ENCODE measurements at places on chromosomes 7 and 10.

- DNase-seq = no peak
- peaks cover 70% of the 10 kb centered on the region for H3K27me3 ChIP-seq
- H3K4me1 ChIP-seq = peaks cover 13% of the 10 kb centered on the region
These were observed 18.9 kb downstream of the NKX2-3 start for GRCh38 chr10:99551616-99552015.

GRCh38 chr10:19577381-19577780 is 238.9 kb upstream of the PLXDC2 start:
- no peak overlapping the region for H3K27ac ChIP-seq
- no peak overlapping the region for H3K4me3 ChIP-seq
- no peaks in the 10 kb centered on the region for H3K4me1 ChIP-seq
- H3K36me3 ChIP-seq = no peaks in the 10 kb centered on the region

DNA sequence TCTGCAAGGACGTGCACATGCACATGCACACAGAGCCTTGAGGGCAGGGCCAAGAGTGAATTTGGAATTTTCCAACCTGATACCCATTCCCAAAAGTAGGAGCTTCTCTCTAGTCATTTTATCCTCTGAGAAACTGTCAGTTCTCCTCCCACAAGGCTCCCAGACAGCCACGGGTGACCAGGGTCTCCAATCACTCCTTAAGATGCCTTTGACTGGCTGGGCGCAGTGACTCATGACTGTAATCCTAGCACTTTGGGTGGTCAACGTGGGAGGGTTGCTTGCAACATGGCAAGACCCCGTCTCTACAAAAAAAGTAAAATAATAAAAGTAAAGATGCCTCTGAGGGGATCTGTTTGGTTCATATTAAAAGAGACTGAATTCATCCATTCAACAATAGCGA is 13.2 kb downstream of the SCD start:
- no peaks in the 10 kb centered on the region for H3K27me3 ChIP-seq
- H3K4me3 ChIP-seq = no peak overlapping the region
- no peak for DNase-seq
- peaks cover 90% of the 10 kb centered on the region for H3K36me3 ChIP-seq

GRCh38 chr7:79953130-79953529 is 181.5 kb upstream of the GNAI1 start:
- no peaks in the 10 kb centered on the region for H3K36me3 ChIP-seq
- H3K27ac ChIP-seq = no peak overlapping the region
- H3K4me1 ChIP-seq = no peaks in the 10 kb centered on the region
- no peak for DNase-seq

DNA sequence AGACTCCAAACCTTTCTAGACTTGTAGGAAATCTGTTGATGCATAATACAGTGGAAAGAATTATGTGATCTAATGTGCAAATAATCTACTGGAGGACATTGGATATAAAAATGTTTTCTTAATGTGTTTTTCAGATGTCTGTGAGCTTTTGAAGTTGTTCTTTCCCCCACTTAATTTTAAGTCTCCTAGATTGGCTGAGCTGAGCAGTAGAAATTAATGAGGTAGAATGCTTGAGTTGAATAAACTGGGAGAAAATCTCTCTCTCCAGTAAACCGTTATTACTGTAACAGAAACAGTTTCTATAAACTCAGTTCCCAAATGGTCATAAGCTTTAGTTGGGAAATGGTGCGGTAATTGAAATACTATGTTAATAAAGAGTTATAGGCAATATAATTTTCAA is 15.7 kb downstream of the CSGALNACT2 start:
- no peak overlapping the region for H3K27ac ChIP-seq
- H3K36me3 ChIP-seq = peaks cover 44% of the 10 kb centered on the region
- peaks cover 67% of the 10 kb centered on the region for H3K4me1 ChIP-seq
- H3K27me3 ChIP-seq = no peaks in the 10 kb centered on the region
- DNase-seq = no peak
- H3K4me3 ChIP-seq = no peak overlapping the region

- H3K27ac ChIP-seq = no peak overlapping the region
- no peaks in the 10 kb centered on the region for H3K27me3 ChIP-seq
- no peaks in the 10 kb centered on the region for H3K4me1 ChIP-seq
- peaks cover 43% of the 10 kb centered on the region for H3K36me3 ChIP-seq
- H3K4me3 ChIP-seq = no peak overlapping the region
- peak; percentile 35 for DNase-seq
These were observed 112.1 kb downstream of the VPS41 start for GRCh38 chr7:38796626-38797501.

DNA sequence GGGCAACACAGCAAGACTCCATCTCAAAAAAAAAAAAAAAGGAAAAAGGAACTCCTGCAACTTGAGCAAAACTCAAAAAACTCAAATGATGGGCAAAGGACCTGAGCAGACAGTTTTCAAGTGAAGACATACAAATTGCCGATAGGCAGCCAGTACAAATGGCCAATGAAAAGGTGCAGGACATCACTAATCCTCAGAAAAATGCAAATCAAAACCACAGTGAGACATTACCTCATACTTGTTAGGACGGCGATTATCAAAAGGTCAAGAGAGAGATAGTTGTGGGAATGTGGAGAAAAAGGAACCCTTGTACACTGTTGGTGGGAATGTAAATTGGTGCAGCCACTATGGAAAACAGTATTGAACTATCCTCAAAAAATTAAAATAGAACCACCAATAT is 16.8 kb downstream of the SVOPL start:
- H3K36me3 ChIP-seq = no peaks in the 10 kb centered on the region
- H3K4me3 ChIP-seq = no peak overlapping the region
- H3K4me1 ChIP-seq = no peaks in the 10 kb centered on the region
- no peak overlapping the region for H3K27ac ChIP-seq
- peaks cover 5% of the 10 kb centered on the region for H3K27me3 ChIP-seq

DNA sequence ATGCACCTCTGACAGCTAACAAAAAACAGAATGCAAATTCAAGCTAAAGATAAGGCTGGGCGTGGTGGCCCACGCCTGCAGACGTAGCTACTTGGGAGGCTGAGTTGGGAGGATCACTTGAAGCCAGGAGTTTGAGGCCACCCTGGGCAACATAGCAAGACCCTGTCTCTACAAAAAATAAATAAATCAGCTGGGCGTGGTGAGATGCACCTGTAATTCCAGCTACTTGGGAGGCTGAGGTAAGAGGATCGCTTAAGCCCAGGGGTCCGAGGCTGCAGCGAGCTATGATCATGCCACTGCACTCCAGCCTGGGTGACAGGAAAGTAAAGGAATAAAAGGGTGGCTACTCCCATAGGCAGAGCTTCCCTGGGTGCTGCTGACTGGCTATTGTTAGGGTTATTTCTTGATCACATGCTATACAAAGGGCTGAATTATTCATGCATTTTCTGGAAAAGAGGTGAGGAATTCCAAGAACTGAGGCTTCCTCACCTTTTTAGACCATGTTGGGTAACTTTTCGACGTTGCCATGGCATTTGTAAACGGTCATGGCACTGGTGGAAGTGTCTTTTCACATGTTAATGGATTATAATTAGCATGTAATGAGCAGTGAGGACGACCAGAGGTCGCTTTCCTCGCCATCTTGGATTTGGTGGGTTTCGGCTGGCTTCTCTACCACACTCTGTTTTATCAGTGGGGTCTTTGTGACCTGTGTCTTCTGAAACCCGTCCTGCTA is 6.9 kb upstream of the PSMG3 start:
- H3K4me3 ChIP-seq = no peak overlapping the region
- H3K27ac ChIP-seq = no peak overlapping the region
- no peaks in the 10 kb centered on the region for H3K27me3 ChIP-seq
- H3K4me1 ChIP-seq = peaks cover 16% of the 10 kb centered on the region
- DNase-seq = no peak

- H3K4me3 ChIP-seq = no peak overlapping the region
- H3K27me3 ChIP-seq = no peaks in the 10 kb centered on the region
- no peak overlapping the region for H3K27ac ChIP-seq
- H3K36me3 ChIP-seq = no peaks in the 10 kb centered on the region
- no peaks in the 10 kb centered on the region for H3K4me1 ChIP-seq
These were observed 253.2 kb downstream of the BMPER start for GRCh38 chr7:34158368-34159153.

- H3K27me3 ChIP-seq = peaks cover 53% of the 10 kb centered on the region
- DNase-seq = no peak
- H3K4me1 ChIP-seq = no peaks in the 10 kb centered on the region
- no peaks in the 10 kb centered on the region for H3K36me3 ChIP-seq
- H3K27ac ChIP-seq = no peak overlapping the region
These were observed 82.3 kb upstream of the GPR26 start for GRCh38 chr10:123583639-123584418.

- no peak overlapping the region for H3K27ac ChIP-seq
- peaks cover 36% of the 10 kb centered on the region for H3K4me1 ChIP-seq
- H3K36me3 ChIP-seq = peaks cover 22% of the 10 kb centered on the region
- DNase-seq = no peak
- H3K27me3 ChIP-seq = no peaks in the 10 kb centered on the region
These were observed 2.2 kb downstream of the FGFBP3 start for GRCh38 chr10:91907033-91907594.

GRCh38 chr7:115827305-115828045 is 203.1 kb downstream of the TFEC start:
- no peaks in the 10 kb centered on the region for H3K36me3 ChIP-seq
- no peak overlapping the region for H3K27ac ChIP-seq
- no peak overlapping the region for H3K4me3 ChIP-seq

DNA sequence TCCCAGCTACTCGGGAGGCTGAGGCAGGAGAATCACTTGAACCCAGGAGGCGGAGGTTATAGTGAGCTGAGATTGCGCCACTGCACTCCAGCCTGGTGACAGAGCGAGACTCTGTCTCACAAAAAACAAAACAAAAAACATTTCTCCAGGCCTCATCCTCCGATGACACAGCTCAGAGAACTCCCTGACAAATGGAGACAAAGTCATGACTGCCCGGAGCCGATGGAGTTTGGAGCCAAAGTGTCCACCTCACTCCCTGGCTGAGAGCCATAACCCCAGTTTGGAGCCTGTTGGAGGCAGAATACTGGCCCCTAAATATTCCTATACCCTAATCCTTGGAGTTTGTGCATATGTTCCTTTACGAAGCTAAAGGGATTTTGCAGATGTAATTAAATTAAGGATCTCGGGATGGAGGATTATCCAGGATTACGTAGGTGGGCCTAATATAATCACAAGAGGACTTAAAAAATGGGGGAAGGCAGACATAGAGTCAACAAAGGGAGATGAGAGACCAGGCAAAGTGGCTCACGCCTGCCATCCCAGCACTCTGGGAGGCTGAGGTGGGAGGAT is 22.7 kb downstream of the SSC4D start:
- no peaks in the 10 kb centered on the region for H3K27me3 ChIP-seq
- no peak for DNase-seq
- peaks cover 3% of the 10 kb centered on the region for H3K4me1 ChIP-seq
- no peak overlapping the region for H3K27ac ChIP-seq

DNA sequence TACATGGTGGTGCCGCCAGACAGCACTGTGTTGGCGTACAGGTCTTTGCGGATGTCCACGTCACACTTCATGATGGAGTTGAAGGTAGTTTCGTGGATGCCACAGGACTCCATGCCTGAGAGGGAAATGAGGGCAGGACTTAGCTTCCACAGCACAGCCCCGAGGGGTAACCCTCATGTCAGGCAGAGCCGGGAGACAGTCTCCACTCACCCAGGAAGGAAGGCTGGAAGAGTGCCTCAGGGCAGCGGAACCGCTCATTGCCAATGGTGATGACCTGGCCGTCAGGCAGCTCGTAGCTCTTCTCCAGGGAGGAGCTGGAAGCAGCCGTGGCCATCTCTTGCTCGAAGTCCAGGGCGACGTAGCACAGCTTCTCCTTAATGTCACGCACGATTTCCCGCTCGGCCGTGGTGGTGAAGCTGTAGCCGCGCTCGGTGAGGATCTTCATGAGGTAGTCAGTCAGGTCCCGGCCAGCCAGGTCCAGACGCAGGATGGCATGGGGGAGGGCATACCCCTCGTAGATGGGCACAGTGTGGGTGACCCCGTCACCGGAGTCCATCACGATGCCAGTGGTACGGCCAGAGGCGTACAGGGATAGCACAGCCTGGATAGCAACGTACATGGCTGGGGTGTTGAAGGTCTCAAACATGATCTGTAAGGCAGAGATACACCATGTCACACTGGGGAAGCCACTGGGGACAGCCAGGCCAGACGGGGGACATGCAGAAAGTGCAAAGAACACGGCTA is 104.6 kb upstream of the TNRC18 start:
- peak overlapping the region; percentile 98 for H3K4me3 ChIP-seq
- peaks cover 70% of the 10 kb centered on the region for H3K36me3 ChIP-seq
- H3K4me1 ChIP-seq = peaks cover 43% of the 10 kb centered on the region
- peak; percentile 63 for DNase-seq
- H3K27ac ChIP-seq = peak overlapping the region; percentile 97

DNA sequence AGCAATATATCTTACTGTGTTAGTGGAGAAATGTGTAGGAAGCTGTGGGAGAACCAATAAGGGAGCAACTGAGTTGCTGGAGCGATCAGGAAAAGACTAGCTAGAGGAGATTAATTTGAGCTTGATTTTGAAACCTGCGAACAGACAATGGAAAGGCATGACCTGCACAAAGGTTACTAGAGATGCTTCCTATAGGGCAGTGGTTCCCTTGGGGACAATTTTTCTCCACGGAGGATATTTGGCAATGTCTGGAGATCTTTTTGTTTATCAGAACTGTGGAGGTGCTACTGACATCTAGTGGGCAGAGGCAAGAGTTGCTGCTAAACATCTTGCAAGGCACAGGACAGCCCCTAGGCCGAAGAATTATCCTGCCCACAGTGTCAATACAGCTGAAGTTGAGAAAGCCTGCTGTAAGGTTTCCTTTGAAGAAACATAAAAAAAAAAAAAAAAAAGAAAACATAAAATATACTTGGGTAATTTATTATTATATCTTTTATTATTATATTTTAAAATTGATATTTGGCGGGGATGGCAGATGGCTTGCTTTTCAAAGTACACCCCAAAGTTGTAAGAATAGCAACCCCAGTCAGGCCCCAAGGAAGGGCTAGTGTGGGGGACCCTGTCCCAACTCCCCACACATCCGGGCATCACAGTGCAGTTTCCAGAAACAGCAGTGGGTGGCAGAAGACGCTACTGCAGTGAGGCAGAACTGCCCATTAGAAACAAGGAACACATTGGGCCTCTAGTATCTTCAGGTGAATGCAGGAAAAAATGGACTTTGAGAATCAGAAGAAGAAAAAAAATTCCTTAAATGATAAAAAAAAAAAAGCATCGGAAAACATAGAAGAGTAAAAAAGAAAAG is 481.6 kb downstream of the SH2D4B start:
- peaks cover 4% of the 10 kb centered on the region for H3K4me1 ChIP-seq
- H3K4me3 ChIP-seq = no peak overlapping the region

DNA sequence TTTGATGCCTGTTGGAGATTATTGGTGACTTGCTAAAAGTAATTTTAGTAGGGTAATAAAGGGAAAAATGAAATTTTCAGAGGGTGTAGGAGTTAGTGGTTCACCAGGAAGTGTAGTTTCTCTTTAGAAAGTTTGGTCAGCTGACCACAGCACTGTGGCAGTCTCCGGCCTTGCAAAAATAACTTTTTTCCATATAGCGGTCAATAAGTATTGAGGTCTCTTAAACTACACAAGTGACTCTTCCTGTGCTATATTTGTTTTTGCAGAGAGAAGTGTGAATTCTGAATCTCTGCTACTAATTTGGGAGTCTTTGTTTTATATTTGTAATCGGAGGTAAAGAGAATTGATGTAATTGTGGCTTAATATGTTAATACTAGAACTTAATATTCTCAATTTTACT is 24.3 kb downstream of the PTPN12 start:
- DNase-seq = no peak
- H3K36me3 ChIP-seq = no peaks in the 10 kb centered on the region
- H3K27me3 ChIP-seq = no peaks in the 10 kb centered on the region
- no peak overlapping the region for H3K27ac ChIP-seq

GRCh38 chr10:31574577-31574976 is 255.6 kb downstream of the ZEB1 start:
- H3K27ac ChIP-seq = no peak overlapping the region
- no peaks in the 10 kb centered on the region for H3K36me3 ChIP-seq
- no peak for DNase-seq

GRCh38 chr7:120274899-120275298 is 1.9 kb downstream of the KCND2 start:
- H3K27ac ChIP-seq = no peak overlapping the region
- no peaks in the 10 kb centered on the region for H3K36me3 ChIP-seq
- no peak for DNase-seq
